ENCODE measurements at places on chromosomes 2 and 18.

DNA sequence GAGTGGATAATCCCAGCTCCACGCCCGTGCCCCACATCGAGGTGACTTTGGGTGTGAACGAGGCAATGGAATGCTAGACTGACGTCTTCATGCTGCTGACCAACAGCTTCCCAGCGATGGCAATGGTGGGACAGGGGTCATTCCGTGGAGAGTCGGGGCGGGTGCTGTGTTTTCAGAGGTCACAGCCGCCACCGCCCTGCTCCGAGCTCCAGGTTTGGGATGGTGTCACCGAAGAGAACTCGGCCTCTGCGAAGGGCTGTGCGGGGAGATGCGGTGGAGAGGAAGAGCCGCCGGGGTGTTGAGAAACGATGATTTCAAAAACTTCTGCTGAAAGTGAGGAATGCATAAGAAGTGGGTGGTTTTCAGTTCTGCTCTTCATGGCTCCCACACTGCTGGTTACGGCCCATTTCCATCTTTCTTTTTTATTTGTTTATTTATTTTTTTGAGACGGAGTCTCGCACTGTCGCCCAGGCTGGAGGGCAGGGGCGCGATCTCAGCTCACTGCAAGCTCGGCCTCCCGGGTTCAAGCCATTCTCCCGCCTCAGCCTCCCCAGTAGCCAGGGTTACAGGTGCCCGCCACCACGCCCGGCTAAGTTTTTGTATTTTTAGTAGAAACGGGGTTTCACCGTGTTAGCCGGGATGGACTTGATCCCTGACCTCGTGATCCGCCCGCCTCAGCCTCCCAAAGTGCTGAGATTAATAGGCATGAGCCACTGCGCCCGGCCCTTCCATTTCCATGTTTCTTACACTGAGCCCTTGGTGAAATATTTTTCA lies 142.6 kb downstream of the RTP5 start:
- DNase-seq, result no peak

GRCh38 chr18:31438402-31438801 lies 9.1 kb upstream of the DSG3 start:
- DNase-seq, result no peak

GRCh38 chr18:79942211-79942610 lies 9.2 kb downstream of the SLC66A2 start:
- DNase-seq, result no peak

DNA sequence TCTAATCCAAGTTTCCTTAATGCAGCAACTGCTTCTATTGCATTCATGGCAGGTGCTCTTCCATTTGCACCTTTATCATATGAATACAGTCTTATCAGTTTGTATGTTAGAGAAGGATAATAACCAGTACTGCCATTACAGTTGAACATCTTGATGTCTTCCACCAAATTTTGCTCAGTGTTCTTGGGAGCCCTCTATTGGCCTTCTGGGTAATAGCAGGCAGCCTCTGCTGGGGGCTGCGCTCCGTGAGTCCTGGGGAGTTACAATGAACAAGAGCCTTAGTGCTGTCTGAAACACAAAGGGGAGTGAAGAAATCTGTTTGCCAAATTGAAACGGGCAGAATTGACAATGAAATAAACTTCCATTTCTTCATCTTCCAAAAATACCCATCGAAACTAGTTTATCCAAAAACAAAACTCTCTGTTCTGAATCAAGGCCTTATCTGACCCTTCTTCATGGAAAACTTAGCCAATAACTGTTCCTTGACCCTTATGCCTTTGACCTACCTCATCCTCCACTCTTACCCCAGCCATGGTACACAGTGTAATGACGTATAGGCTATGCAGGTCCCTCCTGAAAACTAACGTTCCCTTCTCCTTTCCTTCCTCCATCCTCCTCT lies 79.9 kb downstream of the ALK start:
- DNase-seq, result peak; percentile 4

DNA sequence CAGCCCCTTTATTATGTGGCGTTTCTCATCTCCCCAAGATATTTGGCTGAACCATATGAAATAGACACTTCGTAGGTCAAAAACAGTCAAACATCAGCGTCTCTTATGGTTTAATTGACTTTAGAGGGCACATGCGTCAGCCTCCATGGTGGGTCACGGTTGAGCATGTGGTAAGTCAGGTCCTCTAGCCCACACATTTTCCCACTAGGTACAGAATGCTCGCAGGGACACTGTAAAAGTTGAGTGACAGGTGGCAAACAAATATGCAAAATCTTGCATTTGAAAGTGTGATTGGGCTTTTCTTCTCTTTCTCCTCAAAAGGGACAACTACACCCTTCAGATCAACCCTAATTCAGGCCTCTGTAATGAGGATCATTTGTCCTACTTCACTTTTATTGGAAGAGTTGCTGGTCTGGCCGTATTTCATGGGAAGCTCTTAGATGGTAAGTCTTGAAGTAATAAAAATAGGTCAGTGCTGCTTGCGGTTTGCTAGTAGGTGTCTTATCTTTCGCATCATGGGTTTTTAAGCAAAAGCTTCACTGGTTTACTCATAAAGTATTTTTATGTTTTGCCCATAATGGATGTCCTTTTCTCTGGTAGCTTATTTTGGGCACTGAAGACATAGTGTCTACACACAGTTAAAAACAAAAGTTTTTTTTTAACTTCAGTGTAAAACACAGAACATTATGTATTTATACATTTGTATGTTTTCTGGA lies 261.3 kb downstream of the ALPK2 start:
- DNase-seq, result no peak

GRCh38 chr2:38080346-38080745 lies 4.4 kb upstream of the CYP1B1 start:
- no peak for DNase-seq

- DNase-seq, result no peak
These were observed 137.7 kb downstream of the IRS1 start for GRCh38 chr2:226661789-226662545.

- DNase-seq, result no peak
These were observed 110.9 kb upstream of the PKDCC start for GRCh38 chr2:41936771-41937463.

DNA sequence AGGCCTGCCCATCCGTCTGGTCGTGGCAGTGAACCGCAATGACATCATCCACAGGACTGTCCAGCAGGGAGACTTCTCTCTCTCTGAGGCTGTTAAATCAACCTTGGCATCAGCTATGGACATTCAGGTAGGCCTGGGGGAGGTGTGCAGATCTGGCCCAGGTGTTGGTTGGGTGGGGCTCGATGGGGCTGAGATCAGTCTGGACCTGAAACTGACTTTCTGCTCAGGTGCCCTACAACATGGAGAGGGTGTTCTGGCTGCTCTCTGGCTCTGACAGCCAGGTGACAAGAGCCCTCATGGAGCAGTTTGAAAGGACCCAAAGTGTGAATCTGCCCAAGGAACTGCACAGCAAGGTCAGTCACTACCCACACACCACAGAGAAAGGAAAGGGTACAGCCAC lies 12.6 kb downstream of the THNSL2 start:
- DNase-seq, result no peak

DNA sequence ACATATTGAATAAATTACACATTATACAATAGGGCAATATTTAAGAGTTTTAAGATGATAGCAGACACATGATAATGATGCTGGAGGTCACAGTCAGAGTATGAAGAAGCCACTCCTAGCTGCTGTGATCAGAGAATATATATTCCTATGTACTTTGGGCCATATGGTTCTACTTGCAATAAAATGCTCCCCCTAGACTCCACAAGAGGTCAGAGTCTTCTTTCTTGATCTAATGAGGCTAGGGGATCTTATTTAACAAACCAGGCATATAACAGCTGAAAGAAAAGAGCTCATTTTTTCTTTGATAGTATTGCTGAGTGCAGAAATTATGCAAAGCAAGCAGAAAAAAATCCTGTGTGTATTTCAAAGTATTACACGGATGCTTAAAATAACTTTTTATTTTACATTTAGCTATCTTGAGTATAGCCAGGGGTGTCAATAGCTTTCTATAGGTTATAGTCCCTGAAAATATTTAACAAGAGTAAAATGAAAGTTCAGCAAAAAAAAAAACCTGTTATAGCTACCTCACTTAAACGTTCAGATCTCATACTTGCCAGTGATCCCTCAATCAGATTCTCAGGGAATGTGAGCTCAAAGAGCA lies 748.7 kb upstream of the CHAC2 start:
- no peak for DNase-seq

GRCh38 chr18:49853436-49853835 lies 40.1 kb upstream of the ACAA2 start:
- no peak for DNase-seq

GRCh38 chr2:118539290-118539689 lies 308.2 kb downstream of the EN1 start:
- no peak for DNase-seq

DNA sequence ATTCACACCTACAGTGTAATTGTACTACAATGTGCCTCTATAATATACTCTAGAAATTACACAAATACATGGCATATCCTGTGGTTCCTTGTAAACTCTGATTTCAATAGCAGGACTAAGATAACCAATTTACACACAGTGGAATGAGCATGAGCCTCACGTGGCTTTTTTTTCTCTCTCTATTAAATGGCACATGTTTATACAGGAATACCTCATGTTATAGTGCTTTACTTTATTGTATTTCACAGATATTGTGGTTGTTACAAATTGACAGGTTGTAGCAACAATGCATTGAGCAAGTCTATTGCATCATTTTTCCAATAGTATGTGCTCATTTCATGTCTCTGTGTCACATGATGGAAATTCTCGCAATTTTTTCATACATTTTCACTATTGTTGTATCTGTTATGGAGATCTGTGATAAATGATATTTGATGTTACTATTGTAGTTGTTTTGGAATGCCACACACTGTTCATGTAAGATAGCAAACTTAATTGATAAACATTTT lies 260.0 kb downstream of the FSIP2 start:
- no peak for DNase-seq

- no peak for DNase-seq
These were observed 6.5 kb upstream of the GPR35 start for GRCh38 chr2:240618776-240619175.

DNA sequence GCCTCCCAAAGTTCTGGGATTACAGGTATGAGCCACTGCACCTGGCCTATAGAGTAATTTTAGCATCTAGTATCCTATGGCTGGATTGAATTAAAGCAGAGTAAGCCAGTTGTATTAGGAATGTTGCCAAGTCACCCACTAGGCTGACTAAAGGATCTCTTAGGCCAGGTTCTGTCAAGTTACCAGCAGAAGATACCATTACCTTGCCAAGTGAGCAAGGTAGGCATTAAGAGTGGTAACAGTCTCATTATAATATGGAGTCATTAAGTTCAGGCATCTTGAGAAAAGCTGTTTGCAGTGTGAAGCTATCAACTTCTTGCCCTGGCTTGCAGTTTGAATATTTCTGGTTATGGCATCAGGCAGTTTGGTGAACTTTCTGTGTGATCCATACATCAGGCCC lies 37.0 kb upstream of the MTCL1 start:
- DNase-seq, result no peak

DNA sequence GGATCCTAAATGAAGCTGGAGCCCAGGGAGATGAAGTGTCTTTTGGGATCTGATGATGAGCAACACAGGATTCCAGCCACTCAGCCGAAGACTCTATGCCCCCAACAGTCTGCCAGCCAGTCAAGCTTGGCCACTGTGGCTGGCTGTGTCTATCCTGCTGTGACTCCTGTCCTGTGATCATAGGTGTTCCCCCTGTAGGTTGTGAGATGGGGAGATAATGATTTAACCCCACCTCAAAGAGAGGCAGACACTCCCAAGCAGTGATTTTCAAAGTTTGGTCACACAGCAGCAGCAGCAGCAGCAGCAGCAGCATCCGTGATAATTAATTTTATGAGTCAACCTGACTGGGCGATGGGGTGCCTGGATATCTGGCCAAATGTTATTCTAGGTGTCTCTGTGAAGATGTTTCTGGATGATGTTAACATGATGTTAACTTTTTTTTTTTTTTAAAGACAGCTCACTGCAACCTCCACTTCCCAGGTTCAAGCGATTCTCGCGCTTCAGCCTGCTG lies 21.4 kb upstream of the RHOB start:
- DNase-seq, result peak; percentile 77

DNA sequence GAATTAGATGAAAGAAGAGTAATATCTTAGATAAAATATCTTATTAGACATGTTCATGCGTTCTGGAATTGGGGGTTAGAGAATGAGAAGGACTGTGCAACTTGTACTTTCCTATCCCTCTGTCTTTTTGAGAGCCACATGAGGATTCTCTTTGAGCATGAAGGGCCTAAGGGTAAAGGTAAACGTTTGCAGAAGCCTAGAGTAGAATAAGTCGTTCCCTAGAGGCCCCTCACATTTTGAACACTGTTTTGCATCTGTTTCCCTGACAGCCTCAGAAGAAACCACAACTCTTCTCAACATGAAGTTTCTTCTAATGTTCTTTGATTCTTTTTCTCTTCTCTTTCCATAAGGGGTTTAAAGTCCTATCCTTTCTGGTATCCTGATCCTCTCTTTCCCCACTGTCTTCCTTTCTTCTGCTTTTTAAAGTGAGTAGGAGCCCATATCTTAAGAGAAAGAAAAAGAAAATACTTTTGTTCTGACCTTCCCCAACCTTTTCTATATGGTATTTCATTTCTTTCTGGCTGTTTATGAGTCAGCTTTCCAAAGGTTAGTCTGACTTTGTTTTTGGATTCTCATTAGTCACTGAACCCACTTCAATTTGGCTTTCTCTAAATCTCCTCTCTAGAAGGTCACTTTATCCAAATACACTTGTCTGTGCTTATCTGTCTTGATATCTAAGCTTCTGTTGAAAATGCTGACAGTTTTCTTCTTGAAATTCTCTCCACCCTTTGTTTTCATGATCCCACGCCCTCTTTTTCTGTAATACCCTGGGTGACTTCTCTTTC lies 34.8 kb downstream of the PPP1R1C start:
- DNase-seq, result no peak

DNA sequence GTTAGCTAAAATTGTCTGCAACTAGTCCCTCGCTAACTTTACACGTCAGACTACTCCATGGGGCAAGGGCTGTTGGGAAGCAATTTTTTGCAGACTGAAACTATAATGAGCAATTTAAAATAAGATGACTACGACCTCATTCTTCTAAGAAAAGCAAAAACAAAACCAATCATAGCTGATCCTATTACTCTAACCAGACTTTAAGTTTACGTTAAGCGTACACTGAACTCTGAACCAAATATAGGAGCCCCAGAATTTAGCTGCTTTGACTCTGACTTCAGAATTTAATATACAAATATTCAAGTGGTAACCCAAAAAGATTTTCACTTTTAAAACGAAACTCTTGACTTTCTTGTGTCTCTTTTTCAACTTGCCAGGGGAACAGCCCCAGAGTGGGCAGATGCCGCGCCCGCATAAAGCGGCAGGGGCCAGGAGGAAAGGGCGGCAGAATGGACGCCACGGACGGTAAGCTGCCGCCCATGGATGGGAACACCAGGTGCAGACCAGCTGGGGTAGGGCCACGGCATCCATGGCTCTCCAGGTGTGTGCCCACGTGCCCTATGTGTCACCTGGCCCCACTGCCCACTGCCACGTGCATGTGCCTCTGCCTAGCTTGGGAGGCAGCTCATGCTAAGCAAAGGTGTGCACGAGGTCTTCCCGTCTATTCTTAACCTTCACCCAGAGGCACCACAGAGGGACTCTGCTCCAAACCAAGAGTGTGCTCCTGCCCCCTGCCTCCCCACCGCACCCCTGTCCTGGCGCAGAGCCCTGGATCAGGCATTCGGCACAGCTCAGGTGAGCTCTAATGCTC lies 217.6 kb downstream of the HDAC4 start:
- DNase-seq, result no peak

- peak; percentile 92 for DNase-seq
These were observed at the start of gene ILKAP for GRCh38 chr2:238203094-238203972. TSS of gene ILKAP (minus strand) at chr2:238203695. CDS start at chr2:238203553, 142 bp downstream.

GRCh38 chr2:230866756-230867523 lies 2.2 kb downstream of the ITM2C start:
- peak; percentile 62 for DNase-seq
